Activated CD4-positive, alpha-beta memory T cell treated with anti-CD3 and anti-CD28 coated beads, Interleukin-2, amount 10 ng/mL, durations not matched to agents 7 days and 5 days (primary cell): ENCODE measurements at places on chromosomes 11 and 22. TPM values are rescaled to one million over a fixed set of nuclear protein-coding genes. Genes with fewer than 3 reads are reported as not detected.
A peak's percentile ranks its signal among the peaks of the same experiment; 100 is the strongest.

Gene UPK2
- not detected for total RNA-seq

Gene KCNQ1OT1
- 0.25 TPM for total RNA-seq

Gene ART1
- not detected for total RNA-seq

GRCh38 chr22:39177456-39177775, 24.9 kb upstream of the CBX7 start:
- peak; percentile 26 for DNase-seq
- H3K27me3 ChIP-seq = peaks cover 20% of the 10 kb centered on the region
- H3K27ac ChIP-seq = no peak overlapping the region
- H3K4me3 ChIP-seq = no peak overlapping the region
- no peaks in the 10 kb centered on the region for H3K36me3 ChIP-seq

DNA sequence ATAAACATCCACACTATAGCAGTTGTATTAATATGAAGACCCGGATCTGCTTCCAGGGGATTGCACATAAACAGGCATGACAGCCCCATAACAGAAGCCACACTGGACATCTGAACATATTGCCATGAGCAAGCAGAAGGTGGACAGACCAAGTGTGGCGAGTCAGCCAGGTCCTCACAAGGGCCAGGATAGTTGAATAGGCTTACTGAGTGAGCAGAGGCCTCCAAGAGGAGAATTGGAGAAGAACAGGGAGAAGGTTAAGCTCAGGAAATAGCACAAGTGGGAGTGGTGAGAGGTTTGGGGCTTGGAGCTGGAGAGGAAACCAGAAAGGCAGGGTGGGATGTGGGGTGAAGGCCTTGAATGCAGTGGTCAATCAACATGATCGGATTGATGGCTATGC, 10.8 kb downstream of the SLC35C1 start:
- DNase-seq = no peak
- H3K4me3 ChIP-seq = no peak overlapping the region
- H3K4me1 ChIP-seq = peaks cover 2% of the 10 kb centered on the region

DNA sequence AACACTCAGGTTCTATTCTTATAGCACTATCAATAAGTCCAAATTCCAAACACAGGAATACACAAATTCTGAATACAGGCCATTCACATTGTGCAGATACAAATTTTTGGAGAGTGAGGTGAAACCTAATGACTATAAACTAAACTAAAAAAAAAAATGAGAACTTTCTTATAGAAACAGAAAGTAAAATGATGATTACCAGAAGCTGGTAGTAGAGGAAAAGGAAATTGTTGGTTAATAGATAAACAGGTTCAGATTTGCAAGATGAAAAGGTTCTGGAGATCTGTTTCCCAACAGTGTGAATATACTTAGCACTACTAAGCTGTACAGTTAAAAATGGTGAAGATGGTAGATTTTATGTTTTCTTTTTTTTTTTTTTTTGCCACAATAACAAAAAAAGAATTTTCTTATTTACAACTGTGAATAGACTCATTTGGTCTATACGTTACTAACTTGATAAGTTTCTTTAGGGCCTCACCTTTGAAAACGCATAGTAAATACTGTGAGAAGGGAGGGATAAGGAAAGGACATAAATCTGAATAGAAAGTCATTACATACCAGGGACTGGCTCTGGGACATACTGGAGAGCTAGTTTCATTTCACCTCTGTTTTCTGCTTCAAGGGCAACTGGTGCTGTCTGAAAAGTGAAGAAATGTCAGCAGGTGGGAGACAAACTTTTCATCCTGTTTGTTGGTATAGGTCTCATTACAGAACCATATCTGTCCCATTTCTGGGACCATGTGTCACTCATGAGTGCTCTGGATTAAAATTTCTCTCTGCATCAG, 14.2 kb upstream of the CCDC89 start:
- DNase-seq = no peak
- H3K4me1 ChIP-seq = peaks cover 49% of the 10 kb centered on the region
- H3K27me3 ChIP-seq = no peaks in the 10 kb centered on the region
- H3K36me3 ChIP-seq = peaks cover 67% of the 10 kb centered on the region
- peak overlapping the region; percentile 38 for H3K4me3 ChIP-seq
- H3K27ac ChIP-seq = peak overlapping the region; percentile 78
